ENCODE measurements at places on chromosomes 6 and 20. TPM values are rescaled to one million over a fixed set of nuclear protein-coding genes. Genes with fewer than 3 reads are reported as not detected.

- peaks cover 18% of the 10 kb centered on the region for H3K4me1 ChIP-seq
- H3K4me3 ChIP-seq: no peak overlapping the region
- no peaks in the 10 kb centered on the region for H3K36me3 ChIP-seq
- H3K27me3 ChIP-seq: no peaks in the 10 kb centered on the region
- H3K27ac ChIP-seq: no peak overlapping the region
Measured at GRCh38 chr20:44646023-44646640, 5.4 kb downstream of the ADA start.

DNA sequence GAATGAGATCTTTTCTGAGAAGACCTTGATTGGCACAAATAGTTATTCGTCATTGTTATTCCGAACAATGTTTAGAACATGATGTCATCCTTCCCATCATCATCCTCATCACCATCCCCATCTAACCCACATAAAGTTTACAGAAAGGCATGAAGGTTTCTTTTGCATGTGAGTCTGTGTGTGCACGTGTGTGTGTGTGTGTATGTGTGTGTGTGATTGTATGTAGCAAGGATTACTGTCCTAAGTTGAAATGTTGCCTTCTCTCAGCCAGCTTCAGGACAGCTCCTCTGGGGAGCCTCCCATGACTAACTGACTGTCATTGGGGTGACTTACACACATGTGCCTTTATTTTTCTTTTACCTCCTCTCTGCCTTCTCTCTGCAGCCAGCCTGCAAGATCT is 113.5 kb downstream of the SLC22A3 start:
- H3K4me3 ChIP-seq: no peak overlapping the region
- no peaks in the 10 kb centered on the region for H3K27me3 ChIP-seq
- no peak overlapping the region for H3K27ac ChIP-seq
- no peak for DNase-seq
- no peaks in the 10 kb centered on the region for H3K36me3 ChIP-seq

- no peaks in the 10 kb centered on the region for H3K36me3 ChIP-seq
- no peaks in the 10 kb centered on the region for H3K27me3 ChIP-seq
- H3K4me1 ChIP-seq: no peaks in the 10 kb centered on the region
- no peak overlapping the region for H3K27ac ChIP-seq
- no peak for DNase-seq
- H3K4me3 ChIP-seq: no peak overlapping the region
Measured at GRCh38 chr20:2301164-2301622, 5.4 kb downstream of the TGM3 start.

- H3K27ac ChIP-seq: no peak overlapping the region
- DNase-seq: no peak
- no peaks in the 10 kb centered on the region for H3K36me3 ChIP-seq
- H3K4me3 ChIP-seq: no peak overlapping the region
Measured at GRCh38 chr6:36352477-36353157, 15.9 kb upstream of the BNIP5 start.

Gene CHRNA4
- total RNA-seq: not detected

Gene TSPO2
- total RNA-seq: not detected

- no peak for DNase-seq
- no peak overlapping the region for H3K27ac ChIP-seq
- H3K36me3 ChIP-seq: no peaks in the 10 kb centered on the region
- H3K4me3 ChIP-seq: no peak overlapping the region
- no peaks in the 10 kb centered on the region for H3K4me1 ChIP-seq
Measured at GRCh38 chr6:155212106-155212505, 51.7 kb upstream of the CLDN20 start.

GRCh38 chr6:39684790-39685488 is 40.3 kb downstream of the KIF6 start:
- DNase-seq: no peak
- no peaks in the 10 kb centered on the region for H3K36me3 ChIP-seq
- no peak overlapping the region for H3K4me3 ChIP-seq
